ENCODE measurements at places on chromosomes 1 and 21. TPM values are rescaled to one million over a fixed set of nuclear protein-coding genes. Genes with fewer than 3 reads are reported as not detected.

GBP6 gene
- total RNA-seq = not detected

ELF3 gene
- 0.31 TPM for total RNA-seq

HAPLN2 gene
- total RNA-seq = 0.55 TPM

TLCD4 gene
- 0.07 TPM for total RNA-seq

AMPD1 gene
- not detected for total RNA-seq

OR2AK2 gene
- not detected for total RNA-seq

FCGR2B gene
- not detected for total RNA-seq

DNA sequence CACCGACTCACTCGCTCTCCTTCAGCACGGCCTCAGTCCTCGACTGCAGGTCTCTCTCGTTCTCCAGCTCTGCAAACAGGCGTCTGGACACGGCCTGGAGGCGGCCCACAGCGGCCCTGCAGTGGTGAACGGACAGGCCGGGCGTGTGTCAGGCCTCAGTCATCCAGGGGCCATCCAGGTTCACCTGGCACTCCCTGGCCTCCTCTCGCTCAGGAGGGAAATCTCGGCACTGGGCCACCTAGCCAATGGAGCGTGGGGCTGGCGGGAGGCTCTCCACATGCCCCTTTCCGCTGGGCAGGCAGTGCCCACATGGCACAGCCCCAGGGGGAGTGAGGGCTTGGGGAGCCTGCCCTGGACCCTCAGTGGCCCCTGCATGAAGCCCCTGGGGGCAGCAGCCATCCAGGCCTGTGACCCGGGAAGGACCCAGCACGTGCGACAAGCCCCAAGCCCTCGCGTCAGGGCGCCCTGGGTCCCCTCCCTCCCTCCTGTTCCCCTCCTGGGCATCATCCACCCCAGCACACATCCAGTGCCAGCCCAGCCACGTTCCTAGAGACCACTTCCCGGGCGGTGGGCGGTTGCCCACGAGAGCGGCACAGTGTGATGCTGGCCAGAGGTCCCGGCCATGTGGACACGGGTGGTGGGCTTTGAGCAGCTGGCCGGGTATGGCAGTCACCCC lies 18.1 kb downstream of the CFAP74 start:
- H3K27ac ChIP-seq = no peak overlapping the region
- H3K4me3 ChIP-seq = no peak overlapping the region
- H3K4me1 ChIP-seq = peaks cover 5% of the 10 kb centered on the region
- no peaks in the 10 kb centered on the region for H3K36me3 ChIP-seq

DNA sequence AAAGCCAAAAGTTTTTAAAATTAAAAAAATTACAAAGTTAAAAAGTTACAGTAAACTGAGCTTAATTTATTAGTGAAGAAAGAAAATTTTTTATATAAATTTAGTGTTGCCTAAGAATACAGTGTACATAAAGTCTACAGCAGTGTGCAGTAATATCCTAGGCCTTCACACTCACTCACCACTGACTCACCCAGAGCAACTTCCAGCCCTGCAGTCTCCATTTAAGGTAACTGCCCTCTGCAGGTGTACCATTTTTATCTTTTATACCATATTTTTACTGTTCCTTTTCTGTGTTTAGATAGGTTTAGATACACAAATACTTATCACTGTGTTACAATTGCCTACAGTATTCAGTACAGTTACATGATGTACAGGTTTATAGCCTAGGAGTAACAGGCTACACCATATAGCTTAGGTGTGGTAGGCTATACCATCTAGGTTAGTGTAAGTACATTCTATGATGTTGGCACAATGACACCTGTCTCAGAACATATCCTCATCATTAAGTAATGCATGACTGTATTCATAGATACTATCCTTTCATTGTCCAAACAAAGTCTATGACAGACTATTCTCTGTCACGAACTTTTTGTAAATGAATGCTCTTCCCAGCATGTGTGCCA lies 78.6 kb upstream of the PBX1 start:
- DNase-seq = no peak
- H3K4me3 ChIP-seq = no peak overlapping the region
- no peaks in the 10 kb centered on the region for H3K4me1 ChIP-seq
- no peaks in the 10 kb centered on the region for H3K36me3 ChIP-seq
- no peaks in the 10 kb centered on the region for H3K27me3 ChIP-seq

DNA sequence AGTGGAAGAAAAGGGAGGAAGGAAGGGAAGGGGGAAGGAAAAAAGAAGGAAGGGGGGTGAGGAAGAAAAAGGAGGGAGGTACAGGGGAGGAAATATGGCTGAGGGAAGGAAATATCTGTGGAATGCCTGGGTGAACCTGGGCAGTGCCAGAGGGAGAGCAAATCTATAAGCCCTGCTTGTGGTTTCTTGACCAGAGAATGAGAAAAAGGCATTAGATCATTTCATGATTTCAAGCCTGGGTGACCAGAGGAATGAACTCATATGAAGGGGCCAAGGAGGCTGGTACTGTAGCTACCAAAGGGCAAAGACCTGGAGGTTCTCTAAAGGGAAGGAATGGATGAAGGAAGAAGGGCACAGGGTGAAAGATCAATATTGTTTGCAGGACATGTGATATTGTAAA lies 31.4 kb downstream of the GNG12 start:
- H3K4me3 ChIP-seq = no peak overlapping the region
- H3K27me3 ChIP-seq = peaks cover 18% of the 10 kb centered on the region
- H3K4me1 ChIP-seq = no peaks in the 10 kb centered on the region
- H3K27ac ChIP-seq = no peak overlapping the region
- no peaks in the 10 kb centered on the region for H3K36me3 ChIP-seq

DNA sequence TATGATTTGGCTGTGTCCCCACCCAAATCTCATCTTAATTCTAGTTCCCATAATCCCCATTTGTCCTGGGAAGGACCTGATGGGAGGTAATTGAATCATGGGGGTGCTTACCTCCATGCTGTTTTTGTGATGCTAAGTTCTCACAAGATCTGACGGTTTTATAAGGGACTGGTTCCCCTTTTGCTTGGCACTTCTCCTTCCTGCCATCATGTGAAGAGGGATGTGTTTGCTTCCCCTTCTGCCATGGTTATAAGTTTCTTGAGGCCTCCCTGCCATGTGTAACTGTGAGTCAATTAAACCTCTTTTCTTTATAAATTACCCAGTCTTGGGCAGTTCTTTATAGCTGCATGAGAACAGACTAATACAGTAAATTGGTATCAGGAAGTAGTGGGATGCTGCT lies 114.1 kb downstream of the ZNF648 start:
- DNase-seq = no peak
- peaks cover 7% of the 10 kb centered on the region for H3K4me1 ChIP-seq
- peaks cover 25% of the 10 kb centered on the region for H3K27me3 ChIP-seq
- no peak overlapping the region for H3K4me3 ChIP-seq

DNA sequence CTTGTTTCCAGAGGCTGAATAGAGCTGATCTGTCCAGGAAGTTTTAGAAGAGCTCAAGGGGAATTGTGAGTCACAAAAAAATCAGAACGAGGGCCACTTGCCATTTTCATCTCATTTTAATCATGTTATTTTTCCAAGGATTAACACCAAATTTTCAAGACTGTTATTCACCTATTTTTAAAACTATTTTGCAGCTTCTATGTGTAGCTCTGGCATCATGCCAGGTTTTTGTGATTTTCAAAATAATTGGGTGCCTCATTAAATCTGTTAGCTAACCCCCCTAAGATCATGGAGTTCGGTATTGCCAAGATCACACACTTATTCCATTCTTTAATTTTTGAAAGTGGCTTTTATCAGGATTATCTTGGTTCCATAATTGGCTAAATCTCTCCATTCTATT lies 90.9 kb downstream of the RGS7 start:
- no peaks in the 10 kb centered on the region for H3K36me3 ChIP-seq
- no peaks in the 10 kb centered on the region for H3K4me1 ChIP-seq
- H3K4me3 ChIP-seq = no peak overlapping the region

DNA sequence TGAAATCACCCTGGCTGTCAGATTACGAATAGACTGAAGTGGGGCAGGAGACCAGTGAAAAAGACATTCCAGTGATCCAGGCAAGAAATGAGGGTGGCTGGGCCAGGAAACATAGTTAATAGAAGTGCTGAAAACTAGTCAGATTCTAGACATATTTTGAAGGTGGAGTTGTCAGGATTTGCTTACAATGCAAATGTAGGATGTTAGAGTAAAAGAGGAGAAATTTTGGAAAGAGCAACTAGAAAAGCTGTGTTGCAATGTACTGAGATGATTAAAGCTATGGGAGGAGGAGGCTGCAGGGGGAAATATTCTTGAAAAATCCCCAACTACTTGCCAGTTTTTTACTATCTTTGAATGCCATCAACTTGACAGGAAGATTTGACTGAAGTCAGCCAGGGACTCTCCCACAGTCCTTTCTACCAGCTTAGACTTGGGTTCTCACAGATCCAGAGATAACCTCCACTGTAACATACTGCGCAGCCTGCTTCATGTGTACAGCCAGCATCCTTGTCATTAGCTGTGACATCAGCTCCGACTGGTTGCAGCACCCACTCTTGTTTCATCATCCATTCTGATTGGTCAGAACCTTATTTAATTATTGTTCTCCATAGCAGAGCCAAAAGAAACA lies 109.7 kb downstream of the TSEN15 start:
- no peaks in the 10 kb centered on the region for H3K36me3 ChIP-seq
- DNase-seq = peak; percentile 63
- no peak overlapping the region for H3K27ac ChIP-seq
- H3K4me1 ChIP-seq = no peaks in the 10 kb centered on the region
- peaks cover 7% of the 10 kb centered on the region for H3K27me3 ChIP-seq

GRCh38 chr1:178541829-178542553 lies 29.1 kb downstream of the TEX35 start:
- peak overlapping the region; percentile 87 for H3K4me3 ChIP-seq
- peak overlapping the region; percentile 72 for H3K27ac ChIP-seq
- peaks cover 4% of the 10 kb centered on the region for H3K4me1 ChIP-seq
- no peaks in the 10 kb centered on the region for H3K36me3 ChIP-seq

- H3K27ac ChIP-seq = no peak overlapping the region
- no peak for DNase-seq
- no peak overlapping the region for H3K4me3 ChIP-seq
- H3K36me3 ChIP-seq = no peaks in the 10 kb centered on the region
Observed at GRCh38 chr1:82086739-82087138, 286.0 kb downstream of the ADGRL2 start.

GRCh38 chr1:192363177-192363576 lies 46.4 kb downstream of the RGS21 start:
- H3K36me3 ChIP-seq = no peaks in the 10 kb centered on the region
- no peaks in the 10 kb centered on the region for H3K27me3 ChIP-seq
- no peak for DNase-seq
- no peak overlapping the region for H3K4me3 ChIP-seq

GRCh38 chr1:108584428-108584856 lies 24.5 kb downstream of the EEIG2 start:
- H3K4me3 ChIP-seq = no peak overlapping the region
- no peak overlapping the region for H3K27ac ChIP-seq
- H3K27me3 ChIP-seq = no peaks in the 10 kb centered on the region
- peaks cover 21% of the 10 kb centered on the region for H3K4me1 ChIP-seq
- H3K36me3 ChIP-seq = no peaks in the 10 kb centered on the region

- no peak for DNase-seq
- H3K4me1 ChIP-seq = peaks cover 8% of the 10 kb centered on the region
- H3K27me3 ChIP-seq = no peaks in the 10 kb centered on the region
- H3K27ac ChIP-seq = no peak overlapping the region
- no peak overlapping the region for H3K4me3 ChIP-seq
Observed at GRCh38 chr1:92404661-92405060, 82.1 kb downstream of the GFI1 start.

DNA sequence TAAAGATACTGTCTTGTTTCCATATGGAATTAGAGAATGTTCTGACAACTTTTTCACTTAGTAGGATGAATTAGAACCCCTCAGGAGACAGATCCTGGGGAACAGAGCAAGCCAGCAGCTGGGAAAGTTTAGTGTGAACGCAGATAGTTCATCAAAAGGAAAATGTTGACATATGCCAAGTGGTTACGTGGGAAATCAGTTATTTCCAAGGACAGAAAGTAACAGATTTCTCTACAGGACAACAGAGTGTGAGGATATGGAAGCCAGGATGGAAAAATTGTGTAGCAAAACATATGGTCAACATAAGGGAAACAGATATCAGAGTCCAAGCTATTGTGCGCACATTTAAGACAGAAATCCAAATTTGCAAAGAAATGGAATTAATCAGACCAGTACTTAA lies 419.5 kb downstream of the LRRIQ3 start:
- no peak overlapping the region for H3K27ac ChIP-seq
- no peaks in the 10 kb centered on the region for H3K4me1 ChIP-seq
- DNase-seq = no peak
- H3K36me3 ChIP-seq = no peaks in the 10 kb centered on the region

GRCh38 chr1:228207851-228208821 lies at the start of gene OBSCN:
TSS of gene OBSCN (plus strand) at chr1:228208044. CDS start at chr1:228211784, 3,740 bp downstream.
- H3K4me3 ChIP-seq = no peak within 1 kb of the TSS
- no peak for DNase-seq
- no peaks in the 10 kb centered on the region for H3K36me3 ChIP-seq
- H3K4me1 ChIP-seq = no peaks in the 10 kb centered on the region

DNA sequence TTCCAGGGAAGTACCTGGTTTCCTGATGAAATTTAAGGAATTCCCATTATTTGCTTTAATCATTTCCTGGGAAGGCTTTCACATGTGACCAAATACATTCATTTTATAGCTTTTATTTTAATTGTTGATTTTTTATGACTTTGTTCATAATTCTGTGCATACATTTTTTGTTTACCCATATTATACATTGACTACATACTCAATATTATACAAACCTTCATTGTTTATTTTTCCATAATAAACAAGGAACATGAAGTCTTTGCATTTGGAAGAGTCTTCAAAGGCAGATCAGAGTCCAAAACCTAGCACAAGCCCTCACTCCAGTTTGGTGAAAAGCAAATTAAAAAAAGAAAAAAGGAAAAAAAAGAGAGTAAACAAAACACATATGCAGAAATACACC lies 218.3 kb upstream of the NRIP1 start:
- H3K36me3 ChIP-seq = no peaks in the 10 kb centered on the region
- H3K4me1 ChIP-seq = no peaks in the 10 kb centered on the region
- H3K27ac ChIP-seq = no peak overlapping the region

GRCh38 chr1:202825748-202826147 lies 15.0 kb downstream of the PCAT6 start:
- H3K27ac ChIP-seq = no peak overlapping the region
- no peaks in the 10 kb centered on the region for H3K27me3 ChIP-seq
- H3K36me3 ChIP-seq = no peaks in the 10 kb centered on the region
- H3K4me1 ChIP-seq = no peaks in the 10 kb centered on the region

DNA sequence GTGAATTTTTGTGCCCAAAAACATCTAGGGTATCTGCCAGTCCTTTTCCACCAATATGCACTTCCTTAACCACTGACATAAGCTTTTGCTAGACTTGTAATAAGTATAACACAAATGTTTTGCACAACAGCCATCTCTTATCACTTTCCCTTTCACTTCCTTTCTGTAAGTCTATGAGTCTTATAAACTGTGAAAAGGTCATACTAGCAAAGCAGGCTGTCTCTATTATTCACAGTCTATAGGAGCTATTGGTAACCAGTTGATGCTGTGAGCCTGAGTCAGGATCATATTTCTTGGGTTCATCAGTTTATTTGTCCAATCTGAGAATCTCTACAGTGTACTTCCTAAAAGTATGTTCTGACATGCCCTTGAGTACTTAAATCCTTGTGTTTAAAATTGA lies 172.6 kb downstream of the CHRM3 start:
- no peaks in the 10 kb centered on the region for H3K27me3 ChIP-seq
- no peak overlapping the region for H3K4me3 ChIP-seq
- no peak overlapping the region for H3K27ac ChIP-seq
- DNase-seq = no peak
- H3K4me1 ChIP-seq = peaks cover 12% of the 10 kb centered on the region
- H3K36me3 ChIP-seq = no peaks in the 10 kb centered on the region
